Activated CD4-positive, alpha-beta T cell treated with anti-CD3 and anti-CD28 coated beads, Interleukin-2, amount 50 U/mL, for 48 hours (primary cell): ENCODE measurements at places on chromosomes 1 and 21.

- DNase-seq: no peak
Measured at GRCh38 chr21:42578034-42578433, 64.4 kb downstream of the SLC37A1 start.

GRCh38 chr1:9062021-9062471, 7.4 kb downstream of the SLC2A5 start:
- DNase-seq: no peak

- no peak for DNase-seq
Measured at GRCh38 chr1:179231923-179232322, 2.4 kb upstream of the ABL2 start.

GRCh38 chr1:235709018-235709417, 59.4 kb upstream of the GNG4 start:
- DNase-seq: no peak

DNA sequence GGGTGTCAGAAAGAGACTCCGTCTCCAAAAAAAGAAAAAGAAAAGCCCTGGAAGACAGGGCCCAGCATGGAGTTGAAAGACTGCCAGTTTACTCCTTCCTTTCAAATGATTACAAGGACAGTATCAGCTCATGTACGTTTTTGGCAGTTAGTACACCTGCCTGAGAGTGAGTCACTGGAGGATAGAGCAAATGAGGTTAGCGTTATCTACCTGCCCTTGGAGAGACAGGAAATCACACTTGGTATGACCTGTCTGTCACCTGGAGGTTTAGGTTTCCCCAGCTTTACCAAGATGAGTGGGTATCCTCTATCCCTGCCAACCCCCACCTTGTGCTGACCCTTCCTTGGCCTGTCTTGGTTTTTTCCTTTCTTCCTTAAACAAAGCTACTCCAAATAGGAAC, 96.8 kb upstream of the BMP8A start:
- DNase-seq: no peak

DNA sequence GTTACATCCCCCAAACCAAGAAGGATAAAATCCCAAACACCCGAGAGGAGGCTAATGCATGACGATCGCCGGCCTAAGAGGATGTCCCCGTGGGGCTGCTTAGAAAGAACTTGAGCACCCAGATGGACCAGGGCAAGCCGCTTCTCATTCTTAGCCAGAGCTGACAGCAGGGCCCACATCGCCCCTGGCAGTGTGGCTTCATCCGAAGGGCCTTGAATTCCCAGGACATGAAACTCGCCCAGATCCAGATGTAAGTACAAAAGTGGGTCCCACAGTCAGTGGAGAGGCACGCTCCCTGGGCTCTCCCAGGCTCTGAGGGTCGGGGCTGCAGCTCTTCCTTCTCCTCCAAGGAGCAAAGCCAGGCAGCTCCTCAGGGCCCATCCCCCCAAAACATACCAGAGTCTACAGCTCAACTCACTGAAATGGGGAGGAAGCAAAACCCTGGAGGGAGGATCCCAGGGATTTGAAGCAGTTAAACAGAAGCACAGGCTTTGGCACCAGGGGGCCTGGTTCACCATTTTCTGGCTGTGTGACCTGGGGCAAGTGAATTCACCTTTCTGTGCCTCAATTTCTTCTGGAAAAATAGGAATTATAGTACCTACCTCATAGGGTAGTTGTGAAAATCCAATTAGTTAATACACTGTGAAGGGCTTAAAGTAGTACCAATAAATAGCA, 85.6 kb downstream of the MAN1C1 start:
- no peak for DNase-seq

GRCh38 chr1:203629507-203630082, 3.0 kb downstream of the ATP2B4 start:
- DNase-seq: peak; percentile 74

- no peak for DNase-seq
Measured at GRCh38 chr1:43849670-43850069, 83.9 kb upstream of the ARTN start.

DNA sequence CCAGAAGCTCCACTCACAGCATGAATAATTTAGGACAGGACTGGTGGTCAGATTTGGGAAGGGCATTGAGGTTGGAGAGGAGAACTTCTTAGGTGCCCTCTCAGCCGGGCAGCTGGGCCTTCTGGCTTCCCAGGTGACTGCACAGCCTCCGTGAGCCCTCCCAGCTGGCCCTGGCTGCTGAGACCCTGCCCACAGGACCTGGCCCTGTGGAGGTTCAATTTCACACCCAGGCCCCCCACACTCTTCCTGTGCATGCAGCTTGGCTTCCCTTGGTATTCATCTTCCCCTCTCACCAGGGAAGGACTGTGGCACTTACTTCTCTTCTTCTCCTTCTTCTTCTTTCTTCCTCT, 50.6 kb downstream of the NDUFS5 start:
- no peak for DNase-seq

- no peak for DNase-seq
Measured at GRCh38 chr1:3183411-3183810, 114.4 kb downstream of the PRDM16 start.

DNA sequence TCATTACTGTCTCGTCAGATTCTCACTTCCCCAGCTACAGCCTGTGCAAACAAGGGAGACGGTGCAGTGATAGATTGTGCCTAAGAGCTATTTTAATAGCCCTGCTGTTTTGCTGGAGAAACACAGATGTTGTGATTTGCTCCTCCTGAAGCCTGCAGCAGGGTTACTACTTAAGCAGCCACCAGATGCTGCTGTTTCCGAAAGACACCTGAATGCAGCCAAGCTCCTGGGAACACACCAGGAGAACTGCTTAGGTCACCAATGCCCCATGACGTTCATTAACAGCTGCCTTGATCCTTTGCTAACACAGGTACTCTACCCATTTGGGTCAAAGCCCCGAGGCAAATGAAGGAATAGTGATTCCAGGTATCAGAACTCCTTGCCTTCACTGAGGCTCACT, 411.8 kb upstream of the DAB1 start:
- DNase-seq: no peak

- DNase-seq: no peak
Measured at GRCh38 chr1:189606795-189607476, 870.7 kb downstream of the BRINP3 start.

- DNase-seq: peak; percentile 67
Measured at GRCh38 chr1:41492341-41492848, 7.9 kb upstream of the EDN2 start.

DNA sequence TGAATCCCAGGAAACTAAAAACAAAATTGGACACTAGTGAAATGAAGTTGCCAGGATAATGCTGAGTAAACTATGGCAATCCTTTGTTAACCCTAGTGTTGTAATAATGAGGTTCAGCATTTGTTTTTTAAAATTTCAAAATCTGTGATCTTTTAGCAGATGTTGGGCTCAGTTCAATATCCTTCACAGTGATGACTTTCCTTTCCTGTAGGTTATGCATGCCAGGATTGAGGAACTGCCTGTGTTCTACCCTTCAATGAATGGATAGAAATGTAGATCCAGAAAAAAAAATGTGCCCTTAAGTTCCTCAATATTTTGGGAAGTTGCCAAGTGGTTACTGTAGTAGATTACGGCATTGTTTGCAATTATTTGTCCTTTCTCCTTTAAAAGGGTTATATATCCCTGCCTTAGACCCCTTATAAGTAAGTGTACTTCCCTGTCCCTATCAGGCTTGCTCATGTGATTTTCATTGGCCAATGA, 35.5 kb upstream of the IRF2BP2 start:
- no peak for DNase-seq

- DNase-seq: no peak
Measured at GRCh38 chr1:65255656-65256050, 53.7 kb upstream of the DNAJC6 start.

DNA sequence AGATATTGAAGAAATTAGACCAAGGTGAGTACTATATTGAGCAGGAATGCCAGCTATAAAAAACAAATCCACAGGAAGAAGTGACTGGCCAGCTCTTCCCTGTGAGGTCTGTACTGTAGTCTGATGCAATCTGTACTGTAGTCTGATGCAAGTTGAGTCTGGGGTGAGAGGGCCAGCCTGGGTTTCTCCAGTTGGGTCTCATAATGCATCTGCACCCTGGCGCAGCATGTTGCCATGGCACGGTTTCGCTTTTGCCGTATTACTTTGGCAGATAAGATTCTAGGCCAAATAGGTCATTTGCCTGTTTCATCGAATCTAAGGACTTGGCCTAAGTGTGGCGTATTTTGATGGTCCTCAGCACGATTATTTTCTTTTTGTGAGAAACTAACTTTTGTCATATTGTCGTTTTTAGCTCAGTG, 24.4 kb upstream of the PGD start:
- DNase-seq: no peak

GRCh38 chr1:171769171-171769570, 12.3 kb upstream of the METTL13 start:
- DNase-seq: no peak

DNA sequence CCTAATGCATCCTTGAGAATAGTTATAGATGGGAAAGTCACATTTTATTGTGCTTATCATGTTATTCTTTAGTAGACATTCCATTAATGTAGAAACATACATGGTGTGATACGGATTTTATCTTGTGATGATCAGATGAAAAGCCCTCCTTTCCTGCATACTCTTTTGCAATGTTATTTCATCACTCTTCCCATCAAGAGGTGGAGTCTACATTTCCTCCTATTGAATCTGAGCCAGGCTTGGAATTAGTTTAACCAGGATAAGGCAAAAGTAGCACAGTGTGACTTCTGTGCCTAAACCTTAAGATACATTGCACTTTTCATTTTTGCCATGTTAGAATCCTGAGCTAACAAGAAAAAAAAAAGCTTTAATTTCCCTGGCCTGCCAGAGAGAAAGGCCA, 393.7 kb upstream of the ST6GALNAC5 start:
- no peak for DNase-seq

GRCh38 chr1:220527908-220528678, at the start of gene MARK1:
MARK1 (plus strand) TSS chr1:220528136; CDS start chr1:220528823, 687 bp downstream.
- peak; percentile 7 for DNase-seq

DNA sequence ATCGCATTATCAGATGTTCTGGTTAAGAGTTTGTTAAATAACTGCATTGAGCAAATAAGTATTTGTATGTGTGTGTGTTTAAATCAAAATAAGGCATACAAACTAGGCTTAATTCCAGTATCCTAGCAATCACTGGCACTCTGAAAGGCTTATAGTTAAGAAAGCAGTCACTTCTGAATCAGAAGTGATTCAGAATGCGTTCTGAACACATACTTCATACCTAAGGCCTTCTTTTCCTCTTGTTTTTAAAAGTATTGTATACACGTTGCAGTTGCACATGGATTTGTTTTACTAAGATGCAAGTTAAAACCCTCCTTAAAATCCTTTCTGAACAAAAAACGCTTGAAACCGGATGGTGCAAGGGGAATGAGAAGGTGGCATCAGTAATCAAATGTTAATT, 238.4 kb upstream of the DMRTA2 start:
- DNase-seq: no peak
